HCEC 1CT (cell line): ENCODE measurements at places on chromosomes 6 and 20.

- DNase-seq: no peak
These were observed 151.8 kb downstream of the ZFP64 start for GRCh38 chr20:52039790-52040189.

- DNase-seq: no peak
These were observed 229.9 kb downstream of the TBXT start for GRCh38 chr6:165937564-165938358.

GRCh38 chr6:150452428-150453243 is 83.8 kb downstream of the IYD start:
- DNase-seq: no peak

GRCh38 chr6:20929283-20929682 is 395.0 kb downstream of the CDKAL1 start:
- DNase-seq: peak; percentile 20

DNA sequence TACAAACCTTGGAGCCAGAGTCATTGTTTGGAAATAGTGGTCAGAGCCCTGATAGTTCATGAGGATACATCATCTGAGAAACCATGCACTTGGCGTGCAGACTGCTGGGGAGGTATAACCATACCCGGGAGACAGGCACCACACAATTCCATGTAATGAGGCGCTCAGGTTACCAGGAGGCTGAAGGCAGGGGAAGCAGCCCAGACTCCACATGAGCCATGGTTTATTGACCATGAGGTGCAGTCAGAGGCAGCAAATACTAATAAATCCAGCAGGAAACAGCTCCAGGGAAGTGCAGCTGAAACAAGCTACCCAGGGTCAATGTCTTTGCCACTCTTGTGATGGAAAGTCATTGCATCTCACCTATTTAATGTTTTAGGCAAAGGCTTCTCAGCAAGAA is 156.0 kb downstream of the TBC1D7 start:
- DNase-seq: no peak

GRCh38 chr6:24613361-24614042 is 32.5 kb downstream of the KIAA0319 start:
- no peak for DNase-seq

DNA sequence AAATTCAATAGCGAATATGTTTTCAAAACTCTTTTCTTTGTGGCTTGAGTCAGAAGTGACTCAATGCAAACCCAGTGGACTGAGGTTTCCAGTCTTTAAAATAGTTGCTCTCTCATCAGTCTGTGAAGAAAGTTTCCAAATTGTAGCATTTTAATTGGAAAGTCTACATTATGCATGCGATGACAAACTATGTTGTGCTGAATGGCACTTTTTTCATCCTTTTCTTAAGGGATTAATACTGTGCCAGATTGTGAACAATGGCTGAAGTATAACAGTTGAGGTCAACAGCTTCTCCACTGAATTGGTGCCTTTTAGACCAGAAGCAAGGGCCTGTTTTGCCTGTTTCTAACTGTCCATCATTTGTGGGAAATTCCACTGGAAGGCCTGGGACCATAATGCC is 377.1 kb downstream of the BTBD9 start:
- DNase-seq: peak; percentile 79

DNA sequence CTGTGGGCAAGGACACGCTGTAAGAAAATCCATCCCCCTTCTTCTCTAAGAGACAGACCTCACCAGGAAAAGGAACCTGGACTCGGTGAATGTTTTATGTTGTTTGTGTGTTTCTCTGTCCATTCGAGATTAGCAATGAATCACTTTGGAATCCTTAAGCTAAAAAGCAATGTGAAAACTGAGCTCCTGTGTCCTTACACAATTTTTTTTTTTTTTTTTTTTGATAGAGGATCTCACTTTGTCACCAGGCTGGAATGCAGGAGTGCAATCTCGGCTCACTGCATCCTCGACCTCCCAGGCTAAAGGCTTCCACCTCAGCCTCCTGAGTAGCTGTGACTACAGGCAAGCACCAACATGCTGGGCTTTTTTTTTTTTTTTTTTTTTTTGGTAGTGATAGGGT is 32.1 kb downstream of the BFSP1 start:
- peak; percentile 57 for DNase-seq

GRCh38 chr6:137271245-137272183 is 52.3 kb upstream of the IFNGR1 start:
- DNase-seq: peak; percentile 48
